ENCODE measurements at places on chromosomes 3 and 15.

DNA sequence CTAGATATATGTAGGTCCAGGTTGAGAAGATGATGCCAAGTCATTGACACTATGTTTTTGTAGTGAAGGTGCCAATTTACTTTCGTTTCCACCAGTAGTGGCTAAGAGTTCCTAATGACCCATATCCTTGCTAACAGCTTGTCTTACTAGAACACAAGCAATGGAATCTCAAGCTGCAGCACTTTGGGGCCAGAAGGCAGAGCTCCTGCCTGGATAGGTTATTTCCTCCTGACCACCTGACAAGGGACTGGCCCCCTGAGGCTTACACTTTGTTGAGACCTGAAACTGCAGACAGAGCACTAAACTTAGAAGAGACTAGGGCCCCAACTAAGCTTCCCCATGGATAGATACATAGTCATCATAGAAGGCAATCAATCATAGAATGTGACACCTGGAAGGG, 11.7 kb downstream of the ONECUT1 start:
- DNase-seq: no peak

- no peak for DNase-seq
These were observed 47.0 kb upstream of the PLXNA1 start for GRCh38 chr3:126935756-126936509.

DNA sequence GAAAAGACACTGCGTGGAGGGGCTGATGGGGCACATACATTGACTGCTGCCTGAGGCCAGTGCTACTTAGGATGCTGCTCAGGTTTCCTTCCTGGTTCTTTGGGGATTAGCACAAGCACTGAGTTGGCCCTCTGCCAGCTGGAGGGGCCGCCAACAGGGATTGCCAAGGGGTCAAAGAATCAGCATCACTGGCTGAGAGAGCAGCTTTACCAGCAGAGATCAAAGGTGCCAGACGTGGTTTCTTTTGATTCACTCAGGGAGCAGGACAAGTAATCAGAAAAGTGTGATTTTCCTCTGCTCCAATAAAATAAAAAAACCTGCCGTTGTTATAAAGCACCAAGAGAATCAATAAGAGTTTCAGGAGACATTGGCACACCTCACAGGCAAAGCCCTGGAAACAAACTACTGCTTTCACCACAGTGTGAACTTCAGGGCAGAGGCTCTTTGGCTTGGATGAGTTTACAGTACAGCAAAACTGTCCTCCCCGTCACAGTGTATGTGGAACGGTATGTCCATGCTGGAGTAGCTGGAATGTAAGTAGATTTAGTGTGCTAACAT, 45.8 kb upstream of the FSIP1 start:
- peak; percentile 44 for DNase-seq

DNA sequence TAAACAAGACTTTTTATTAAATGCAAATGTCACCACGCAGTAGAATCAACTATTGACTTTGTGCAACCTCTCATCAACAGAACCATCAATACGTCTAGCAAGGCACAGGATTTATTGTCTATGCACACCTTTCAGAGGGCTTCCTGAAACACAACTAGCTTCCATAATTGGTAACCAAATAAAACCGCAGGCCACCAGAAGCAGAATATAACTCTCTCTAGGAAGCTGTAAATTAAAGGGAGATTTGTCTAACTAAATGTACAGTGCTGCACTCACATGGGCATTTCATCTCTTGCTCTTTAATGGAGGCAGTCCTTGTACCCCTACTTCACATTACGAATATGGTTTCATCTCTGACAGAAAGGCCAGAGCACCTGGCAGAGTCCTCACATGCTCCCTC, 93.0 kb downstream of the FHIT start:
- no peak for DNase-seq

- DNase-seq: no peak
These were observed 390.1 kb downstream of the IL20RB start for GRCh38 chr3:137347817-137348368.

- DNase-seq: no peak
These were observed 23.8 kb downstream of the USP3 start for GRCh38 chr15:63528138-63528659.

GRCh38 chr3:15997274-15997943, 177.1 kb upstream of the GALNT15 start:
- no peak for DNase-seq

DNA sequence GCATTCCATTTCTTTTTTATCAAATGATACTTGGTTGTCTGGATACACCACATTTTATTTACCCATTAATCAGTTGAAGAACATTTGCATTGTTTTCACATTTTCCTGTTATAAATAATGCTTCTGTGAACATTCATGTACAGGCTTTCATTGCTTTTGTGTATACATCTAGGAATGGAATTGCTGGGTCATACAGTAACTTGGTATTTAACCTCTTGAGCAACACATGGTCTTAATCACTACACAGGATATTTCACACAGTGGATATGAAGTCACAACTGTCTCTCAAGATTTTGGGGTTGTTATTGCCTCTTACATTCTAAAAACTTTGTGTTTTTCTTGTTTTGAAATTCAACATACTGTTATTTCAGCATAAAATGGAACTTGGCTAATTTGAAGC, 48.2 kb downstream of the C3orf85 start:
- no peak for DNase-seq

DNA sequence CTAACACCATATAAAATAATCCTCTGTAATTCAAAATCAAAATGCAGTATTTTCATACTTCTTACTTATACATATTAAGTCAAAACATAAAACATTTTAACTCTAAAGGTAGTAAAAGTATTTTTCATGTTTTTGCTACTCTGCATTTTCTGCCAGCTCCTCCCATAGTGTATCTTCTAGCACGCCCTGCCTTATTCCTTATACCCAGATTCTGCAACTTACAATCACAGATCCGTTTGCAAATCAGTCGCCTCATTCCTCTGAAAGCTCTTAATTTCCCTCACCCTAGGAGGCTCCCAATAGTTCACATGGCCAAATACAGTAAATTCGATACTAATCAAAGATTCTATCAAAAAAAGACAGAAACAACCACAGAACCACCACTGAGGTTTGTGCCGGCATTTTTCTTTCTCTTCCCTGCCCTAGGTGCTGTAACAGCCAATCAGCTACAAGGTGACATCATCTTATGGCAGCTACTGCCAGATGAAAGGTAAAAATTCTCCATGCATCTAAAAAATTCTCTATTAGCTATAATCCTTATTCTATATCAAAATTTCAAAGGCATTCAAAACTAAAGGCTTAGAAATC, 72.9 kb downstream of the CLASP2 start:
- DNase-seq: peak; percentile 51

GRCh38 chr3:95302044-95302443, 1239.2 kb downstream of the NSUN3 start:
- no peak for DNase-seq
